ENCODE measurements at places on chromosomes 16 and 17.

DNA sequence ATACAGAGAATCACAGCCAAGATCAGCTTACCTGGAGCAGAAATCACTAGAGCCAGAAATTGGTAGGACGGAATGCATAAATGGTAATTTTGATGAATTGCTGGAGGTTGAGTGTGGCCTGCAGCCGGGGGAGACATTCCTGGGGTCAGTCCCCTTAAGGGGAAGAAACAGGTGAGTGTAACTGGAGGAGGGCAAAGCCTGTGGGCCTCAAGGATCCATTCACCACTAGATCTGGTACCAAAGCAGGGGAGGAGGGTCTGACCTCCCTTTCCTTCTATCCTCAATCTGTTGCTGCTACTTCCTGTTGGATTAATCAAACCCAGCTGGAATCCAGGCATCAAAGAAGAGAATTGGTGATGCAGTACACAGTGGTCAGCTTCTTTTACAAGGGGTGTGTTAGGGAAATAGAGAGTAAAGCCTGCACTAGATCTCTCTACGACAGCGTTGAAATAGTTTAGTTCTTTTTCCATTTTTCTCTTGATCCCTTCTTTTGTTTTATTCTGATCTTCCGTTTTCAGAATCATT, 8.6 kb upstream of the ABCA9 start:
- DNase-seq: no peak

DNA sequence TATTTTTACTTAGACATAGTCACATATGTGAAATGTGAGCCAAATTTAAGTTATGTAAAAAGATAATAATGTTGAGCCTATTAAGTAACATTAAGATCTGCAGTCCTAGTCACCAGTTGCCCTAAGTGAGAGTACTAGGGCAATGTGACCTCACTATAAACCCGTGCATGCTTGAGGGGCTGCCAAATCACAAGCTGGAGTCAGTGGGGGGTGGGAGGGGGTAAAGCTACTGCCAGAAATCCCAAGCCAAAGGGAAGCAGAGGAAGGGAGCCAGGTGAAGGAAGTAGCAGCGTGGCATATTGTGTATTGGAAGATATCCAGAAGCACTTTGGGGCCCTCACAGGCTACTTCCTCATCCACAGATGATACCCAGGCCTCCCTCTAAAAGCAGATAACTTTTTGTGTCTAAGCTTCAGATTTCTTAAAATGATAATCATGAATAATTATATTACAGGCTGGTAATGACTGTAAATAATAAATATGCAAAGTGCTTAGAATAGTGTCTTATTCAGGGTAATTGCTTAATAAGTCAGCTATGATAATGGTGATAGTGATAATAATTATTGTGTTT, 134.1 kb downstream of the CA10 start:
- DNase-seq: no peak

- DNase-seq: peak; percentile 66
Observed at GRCh38 chr17:82030470-82031302, 792 bp upstream of the RAC3 start.

DNA sequence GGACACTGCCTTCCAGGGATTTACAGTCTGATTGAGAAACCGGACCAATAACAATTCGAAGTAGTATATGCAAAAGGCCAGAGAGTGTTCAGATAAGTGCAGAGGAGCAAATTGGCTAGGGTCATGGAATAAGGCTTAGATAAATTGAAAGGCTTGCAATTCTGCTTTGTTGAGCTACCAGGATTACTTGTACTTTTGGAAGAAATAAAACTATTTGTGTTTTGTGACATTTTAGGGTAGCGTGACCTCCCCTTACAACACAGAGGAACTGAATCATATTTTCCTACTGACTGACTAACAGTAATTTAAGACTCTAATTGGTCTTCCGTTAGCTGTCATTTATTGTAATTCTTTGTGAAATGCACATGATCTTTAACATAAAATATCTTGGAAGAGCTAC, 104.7 kb downstream of the PITPNC1 start:
- no peak for DNase-seq

GRCh38 chr17:39782481-39782880, 44.7 kb downstream of the GRB7 start:
- no peak for DNase-seq

DNA sequence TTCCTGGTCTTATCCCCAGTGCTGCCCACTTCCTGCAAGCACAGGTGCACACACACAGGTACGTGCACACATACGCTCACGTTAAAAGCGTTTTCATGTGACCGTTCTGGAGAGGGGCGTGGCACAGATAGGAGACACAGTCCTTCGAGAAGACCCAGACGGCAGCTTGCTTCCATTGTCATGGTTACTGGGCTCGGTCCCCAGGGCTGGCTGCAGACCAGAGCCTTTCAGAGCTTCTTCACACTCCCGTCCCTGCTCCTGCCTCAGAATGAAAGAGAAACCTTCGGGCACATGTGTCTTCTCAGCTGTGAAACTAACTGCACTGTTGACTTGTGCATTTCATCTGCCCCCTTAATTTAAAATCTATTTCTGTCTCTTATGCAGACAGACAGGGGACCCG, 154.2 kb downstream of the PITPNC1 start:
- DNase-seq: no peak

- DNase-seq: no peak
Observed at GRCh38 chr17:79191270-79191934, 116.8 kb downstream of the ENGASE start.

DNA sequence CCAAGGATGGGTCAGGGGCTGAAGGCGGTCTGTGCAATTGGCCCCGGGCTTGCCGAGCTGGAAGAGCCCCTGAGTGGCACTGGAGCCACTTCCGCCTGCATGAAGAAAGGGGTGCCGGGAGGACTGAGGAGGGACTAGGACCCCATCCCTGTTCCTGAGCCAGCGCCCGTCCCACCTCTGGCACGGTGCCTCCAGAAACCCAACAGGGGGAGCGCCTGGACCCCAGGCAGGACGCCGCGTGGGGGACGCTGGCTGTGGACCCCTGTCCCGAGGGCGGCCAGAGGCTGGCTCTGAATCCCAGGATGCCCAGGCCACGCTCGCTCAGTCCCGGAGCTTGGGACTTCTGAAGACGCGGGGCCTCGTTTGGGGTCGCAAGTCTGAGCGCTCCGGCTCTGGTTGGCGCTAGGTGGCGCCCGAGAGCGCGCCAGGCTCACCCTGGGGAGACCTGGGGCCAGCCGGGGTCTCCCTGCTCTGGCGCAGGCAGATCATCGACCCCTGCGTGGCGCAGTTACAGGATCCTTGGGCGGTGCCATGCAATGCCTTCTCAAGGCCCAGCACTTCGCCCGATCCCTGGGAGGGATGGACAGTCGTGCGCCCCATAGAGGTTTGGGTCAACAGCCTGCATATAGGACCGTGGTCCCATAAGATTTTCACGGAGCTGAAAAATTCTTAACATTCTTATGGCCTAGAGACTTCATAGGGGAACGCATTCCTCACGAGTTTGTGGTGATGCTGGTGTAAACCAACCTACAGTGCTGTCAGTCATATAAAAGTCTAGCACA, 58.5 kb upstream of the CREBBP start:
- peak; percentile 51 for DNase-seq
